Glutamatergic neuron (in vitro differentiated cells): ENCODE measurements at places on chromosomes 11 and 22.
A peak's percentile ranks its signal among the peaks of the same experiment; 100 is the strongest.

GRCh38 chr11:134393638-134394037 lies 18.4 kb downstream of the B3GAT1 start:
- peak; percentile 74 for DNase-seq

GRCh38 chr22:43832393-43833265 lies 20.5 kb upstream of the EFCAB6 start:
- DNase-seq: peak; percentile 13

DNA sequence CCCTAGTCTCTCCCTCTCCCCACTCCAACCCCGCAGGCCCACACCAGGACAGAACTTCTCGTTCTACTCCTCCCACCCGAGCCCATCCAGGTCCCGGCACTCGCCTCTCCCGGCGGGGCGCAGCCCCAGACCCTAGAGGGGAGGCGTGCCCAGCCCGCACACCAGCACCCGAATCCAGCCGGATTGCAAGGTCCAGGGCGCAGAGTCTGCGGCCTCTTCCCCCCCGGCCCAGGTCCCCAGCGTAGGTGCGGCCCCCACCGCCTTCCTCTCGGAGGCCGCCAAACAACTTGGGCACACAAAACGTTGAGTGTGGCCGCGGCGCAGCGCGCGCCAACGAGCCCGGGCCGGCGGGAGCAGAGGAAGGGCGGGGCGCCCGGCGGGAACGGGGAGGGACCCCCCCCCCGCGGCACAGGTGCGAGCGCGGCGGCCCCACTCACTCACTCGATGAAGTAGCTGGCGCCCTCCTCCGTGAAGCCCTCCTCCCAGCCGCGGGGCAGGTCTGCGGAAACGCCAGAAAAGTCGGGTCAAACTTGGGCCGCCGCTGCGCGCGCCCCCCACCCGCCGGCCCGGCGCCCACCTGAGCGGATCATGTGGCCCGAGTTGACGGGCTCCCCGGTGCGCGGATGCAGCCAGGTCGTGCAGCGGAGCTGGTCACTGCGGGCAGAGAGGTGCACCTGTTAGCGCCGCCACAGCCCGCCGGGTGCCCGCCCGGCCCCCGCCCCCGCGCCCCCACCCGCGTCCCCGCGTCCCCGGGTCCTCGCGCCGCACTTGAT lies 480 bp downstream of the PLEKHA7 start:
- peak; percentile 29 for DNase-seq

- no peak for DNase-seq
These were observed 50.2 kb downstream of the LIF start for GRCh38 chr22:30196141-30196879.

DNA sequence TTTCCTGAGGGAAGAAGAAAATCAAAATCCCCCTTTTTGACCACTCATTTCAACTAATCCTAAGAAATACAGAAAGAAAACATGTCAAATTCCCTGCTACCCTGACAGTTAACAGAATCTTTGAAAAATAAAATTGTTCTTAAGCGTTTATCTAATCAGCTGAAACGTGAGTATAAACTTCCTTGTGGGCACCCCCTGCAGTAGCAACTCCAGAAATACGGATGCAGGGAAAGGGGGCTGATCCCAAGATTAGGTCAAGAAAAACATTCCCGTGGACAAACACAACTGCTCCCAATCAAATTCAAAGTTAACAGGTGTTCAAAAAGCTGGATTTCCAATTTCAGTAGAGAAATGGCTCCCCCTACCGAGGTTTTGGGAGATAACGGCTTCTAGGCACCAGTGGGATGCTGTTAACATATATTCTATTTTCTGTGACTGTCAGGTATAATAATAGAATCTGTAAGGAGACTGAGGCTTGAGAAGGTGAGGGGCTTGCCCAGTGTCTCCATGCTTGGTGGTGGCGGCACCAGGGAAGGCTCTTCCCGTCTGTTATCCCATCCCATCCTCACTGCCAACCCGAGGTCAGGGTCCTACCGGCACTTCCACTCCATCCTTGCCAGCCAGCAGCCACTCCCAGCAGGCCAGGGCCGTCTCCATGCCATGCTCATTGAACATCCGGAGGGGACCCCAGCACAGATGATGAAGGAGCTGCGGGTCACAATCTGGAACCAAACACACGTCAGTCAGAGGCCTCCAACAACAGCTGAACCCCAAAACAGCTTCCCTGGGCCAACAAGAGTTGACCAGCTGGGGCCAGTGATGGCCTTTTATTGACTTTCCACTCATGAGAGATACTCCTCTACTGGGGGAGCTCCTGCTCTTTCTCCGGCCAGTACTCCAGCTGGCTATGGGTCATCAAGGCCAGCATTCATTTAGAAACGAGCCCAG lies 32.0 kb upstream of the SERPIND1 start:
- peak; percentile 46 for DNase-seq

DNA sequence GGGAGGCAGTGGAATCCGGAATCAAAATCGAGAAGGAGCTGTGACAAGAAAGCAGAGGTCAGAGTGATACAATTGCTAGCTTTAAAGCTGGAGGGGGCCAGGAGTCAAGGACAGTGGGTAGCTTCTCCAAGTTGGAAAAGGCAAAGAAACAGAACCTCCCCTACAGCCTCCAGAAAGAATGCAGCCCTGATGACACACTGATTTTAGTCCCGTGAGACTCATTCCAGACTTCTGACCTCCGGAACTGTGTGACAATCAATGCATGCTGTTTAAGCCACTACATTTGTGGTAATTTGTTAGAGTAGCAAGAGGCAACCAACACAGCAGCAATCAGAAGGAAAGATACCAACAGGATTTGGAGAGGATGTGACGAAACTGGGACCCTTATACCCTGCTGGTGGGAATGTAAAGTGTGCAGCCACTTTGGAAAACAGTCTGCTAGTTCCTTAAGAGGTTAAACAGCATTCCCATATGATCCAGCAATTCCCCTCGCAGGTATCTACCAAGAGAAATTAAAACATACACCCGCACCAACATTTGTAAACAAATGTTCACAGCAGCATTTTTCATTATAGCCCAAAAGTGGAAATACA lies 66.7 kb downstream of the DSCAML1 start:
- no peak for DNase-seq

GRCh38 chr11:129208863-129209262 lies 16.7 kb upstream of the ARHGAP32 start:
- DNase-seq: no peak
